Activated naive CD8-positive, alpha-beta T cell treated with anti-CD3 and anti-CD28 coated beads, Interleukin-2, amount 10 ng/mL, durations not matched to agents 7 days and 5 days (primary cell): ENCODE measurements at places on chromosomes 16 and 17.

GRCh38 chr16:57504001-57504400 lies 17.7 kb upstream of the DOK4 start:
- no peaks in the 10 kb centered on the region for H3K27me3 ChIP-seq
- no peak overlapping the region for H3K4me3 ChIP-seq
- H3K4me1 ChIP-seq = peaks cover 22% of the 10 kb centered on the region
- DNase-seq = no peak
- H3K27ac ChIP-seq = no peak overlapping the region
- no peaks in the 10 kb centered on the region for H3K36me3 ChIP-seq

- no peak for DNase-seq
- H3K27ac ChIP-seq = no peak overlapping the region
- H3K36me3 ChIP-seq = no peaks in the 10 kb centered on the region
- H3K4me3 ChIP-seq = no peak overlapping the region
Observed at GRCh38 chr16:78982096-78982744, 618.3 kb downstream of the MAF start.

- H3K4me3 ChIP-seq = no peak overlapping the region
- no peak overlapping the region for H3K27ac ChIP-seq
- no peak for DNase-seq
- no peaks in the 10 kb centered on the region for H3K36me3 ChIP-seq
- peaks cover 21% of the 10 kb centered on the region for H3K27me3 ChIP-seq
- peaks cover 2% of the 10 kb centered on the region for H3K4me1 ChIP-seq
Observed at GRCh38 chr16:83794860-83795554, 12.8 kb upstream of the HSBP1 start.

- peaks cover 14% of the 10 kb centered on the region for H3K36me3 ChIP-seq
- peaks cover 30% of the 10 kb centered on the region for H3K4me1 ChIP-seq
- H3K4me3 ChIP-seq = peak overlapping the region; percentile 78
- H3K27me3 ChIP-seq = peaks cover 1% of the 10 kb centered on the region
- peak overlapping the region; percentile 51 for H3K27ac ChIP-seq
Observed at GRCh38 chr17:14308965-14309879, 8.3 kb downstream of the HS3ST3B1 start.

DNA sequence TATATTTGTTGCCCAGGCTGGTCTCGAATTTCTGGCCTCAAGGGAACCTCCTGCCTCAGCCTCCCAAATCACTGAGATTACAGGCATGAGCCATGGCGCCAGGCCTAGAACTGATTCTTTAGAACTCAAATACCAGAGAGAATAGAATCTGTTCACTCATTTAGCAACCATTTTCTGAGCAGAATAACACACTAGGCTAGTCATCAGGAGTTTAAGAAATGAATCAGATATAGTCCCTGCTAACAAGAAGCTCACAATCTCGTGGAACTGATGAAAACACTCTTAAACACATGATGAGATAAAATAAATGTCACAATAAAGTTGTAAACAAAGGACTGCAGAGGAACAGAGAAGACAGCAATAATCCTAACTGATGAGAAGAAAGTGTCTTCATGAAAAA lies 55.8 kb upstream of the ADCY9 start:
- peaks cover 5% of the 10 kb centered on the region for H3K27me3 ChIP-seq
- H3K4me1 ChIP-seq = no peaks in the 10 kb centered on the region
- H3K4me3 ChIP-seq = no peak overlapping the region
- DNase-seq = no peak

DNA sequence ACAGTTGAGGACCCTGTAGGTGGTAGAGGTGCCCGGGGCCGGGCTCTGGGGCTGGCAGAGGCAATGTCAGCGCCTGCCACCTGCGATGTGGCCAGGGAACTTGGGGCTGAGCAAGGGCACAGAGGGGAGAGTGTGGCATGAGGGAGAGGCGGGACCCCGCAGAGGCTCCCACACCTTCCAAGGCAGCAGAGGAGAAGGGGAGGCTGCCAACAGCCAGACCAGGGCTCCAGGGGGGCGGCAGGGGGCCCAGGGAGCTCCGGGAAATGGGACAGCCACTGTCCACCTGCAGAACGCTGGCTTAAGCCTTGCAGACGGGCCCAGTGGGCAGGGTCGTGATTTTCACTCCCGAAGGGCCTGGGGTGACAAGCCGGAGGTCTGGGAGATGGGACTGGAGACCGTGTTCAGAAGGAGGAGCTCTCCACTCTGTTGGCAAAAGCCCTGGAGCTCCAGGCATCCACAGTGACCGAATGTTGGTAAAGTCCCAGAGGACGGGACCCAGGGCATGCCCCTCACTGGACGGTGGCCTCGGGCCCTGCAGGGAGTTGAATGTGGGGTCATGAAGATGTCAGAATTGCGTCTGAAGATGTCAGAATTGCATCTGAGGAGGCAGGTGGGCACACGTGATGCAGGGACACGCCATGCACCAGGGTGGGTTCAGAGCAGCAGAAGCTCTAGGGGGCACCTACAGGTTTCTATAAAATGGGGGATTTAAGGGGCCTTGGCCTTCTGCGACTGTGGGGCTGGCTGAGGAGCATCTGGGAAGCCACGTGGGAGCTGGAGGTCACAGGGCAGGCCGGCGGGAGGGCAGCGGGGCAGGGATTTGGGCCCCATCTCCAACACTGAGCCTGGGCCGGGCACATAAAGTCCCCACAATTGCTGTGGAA lies 18.6 kb downstream of the CD7 start:
- H3K27me3 ChIP-seq = no peaks in the 10 kb centered on the region
- H3K4me1 ChIP-seq = peaks cover 71% of the 10 kb centered on the region
- H3K27ac ChIP-seq = peak overlapping the region; percentile 100
- H3K4me3 ChIP-seq = peak overlapping the region; percentile 89

DNA sequence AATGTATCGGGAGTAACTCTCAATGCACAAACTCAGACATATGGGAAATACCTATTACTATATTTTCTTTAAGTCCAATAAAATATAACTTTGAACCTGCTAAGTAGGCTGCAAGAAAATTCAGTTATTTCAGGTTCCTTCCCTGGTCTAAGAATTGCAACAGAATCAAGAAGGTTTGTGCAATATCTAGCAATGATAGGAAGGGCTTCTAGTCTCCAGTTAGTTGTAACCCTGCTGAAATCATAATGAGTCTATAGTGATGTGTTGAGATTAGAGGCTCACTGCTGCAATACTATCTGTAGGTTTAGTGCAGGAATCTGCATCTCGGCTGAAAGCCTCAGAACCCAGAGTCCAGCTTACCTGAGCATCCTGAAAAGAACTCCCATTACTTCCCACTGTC lies 110.5 kb downstream of the PMP22 start:
- H3K27ac ChIP-seq = no peak overlapping the region
- no peak overlapping the region for H3K4me3 ChIP-seq
- H3K4me1 ChIP-seq = no peaks in the 10 kb centered on the region
- no peak for DNase-seq

DNA sequence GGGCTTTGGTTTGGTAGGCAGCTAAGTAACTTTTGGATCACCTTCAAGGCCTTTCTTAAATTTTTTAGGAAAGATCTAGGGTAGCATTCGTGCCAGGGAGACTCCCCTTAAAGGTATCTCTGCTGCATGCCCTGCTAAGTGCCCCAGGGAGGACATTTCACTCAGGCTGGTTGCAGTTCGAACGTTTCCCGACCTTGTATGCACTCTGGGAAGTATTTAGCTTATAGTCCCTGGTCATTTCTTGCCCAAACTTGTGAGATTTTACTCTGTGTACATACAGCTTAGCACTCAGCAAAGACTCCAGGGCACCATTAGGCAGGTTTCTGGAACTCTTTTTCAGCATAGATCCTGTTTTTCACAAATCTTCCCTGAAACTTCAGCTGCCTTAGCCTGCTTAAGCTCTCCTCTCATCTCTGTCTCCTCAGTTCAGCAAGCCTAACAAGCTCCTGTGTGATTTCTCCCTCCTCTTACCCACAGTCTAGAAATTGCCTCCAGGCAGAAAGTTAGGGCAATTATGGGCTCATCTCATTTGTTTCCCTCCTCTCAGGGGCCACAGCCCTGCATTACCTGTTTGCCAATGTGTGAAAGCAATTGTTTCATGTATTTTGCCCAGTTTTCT lies 84.6 kb downstream of the MRTFB start:
- no peak overlapping the region for H3K4me3 ChIP-seq
- no peaks in the 10 kb centered on the region for H3K36me3 ChIP-seq
- no peak for DNase-seq
- H3K27ac ChIP-seq = no peak overlapping the region
- no peaks in the 10 kb centered on the region for H3K4me1 ChIP-seq

- no peak within 1 kb of the TSS for H3K4me3 ChIP-seq
- H3K36me3 ChIP-seq = peaks cover 7% of the 10 kb centered on the region
- no peak for DNase-seq
- no peaks in the 10 kb centered on the region for H3K4me1 ChIP-seq
- no peak within 1 kb of the TSS for H3K27ac ChIP-seq
Observed at GRCh38 chr17:41140360-41141131, at the start of gene KRTAP4-6. Gene KRTAP4-6 (minus strand): TSS chr17:41140544. CDS start chr17:41140487, 57 bp downstream.

GRCh38 chr17:945672-946071 lies 33.9 kb downstream of the NXN start:
- no peak overlapping the region for H3K27ac ChIP-seq
- H3K4me3 ChIP-seq = no peak overlapping the region
- no peak for DNase-seq
- no peaks in the 10 kb centered on the region for H3K36me3 ChIP-seq
- peaks cover 7% of the 10 kb centered on the region for H3K27me3 ChIP-seq

DNA sequence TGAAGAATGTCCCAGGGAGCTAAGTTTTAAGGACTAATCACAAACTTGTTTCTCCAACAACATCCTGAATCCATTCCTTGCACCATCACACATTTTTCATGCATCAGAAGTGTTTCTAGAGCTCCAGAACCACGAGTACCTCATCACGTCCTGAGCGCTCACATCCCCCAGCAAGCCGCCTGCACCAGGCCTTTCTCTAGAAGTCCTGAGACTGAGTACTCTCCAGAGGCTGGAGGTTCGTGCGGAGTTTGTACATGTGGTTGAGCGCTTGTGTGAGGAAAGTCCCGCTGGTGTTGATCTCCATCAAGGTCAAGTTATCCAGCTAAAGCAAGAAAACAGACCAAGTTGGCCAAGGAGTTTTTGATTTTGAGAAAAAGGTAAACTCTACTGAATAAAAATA lies 10.7 kb downstream of the GINS2 start:
- H3K27me3 ChIP-seq = no peaks in the 10 kb centered on the region
- DNase-seq = no peak
- no peak overlapping the region for H3K27ac ChIP-seq
- H3K4me3 ChIP-seq = no peak overlapping the region
- H3K4me1 ChIP-seq = peaks cover 15% of the 10 kb centered on the region
- peaks cover 23% of the 10 kb centered on the region for H3K36me3 ChIP-seq

DNA sequence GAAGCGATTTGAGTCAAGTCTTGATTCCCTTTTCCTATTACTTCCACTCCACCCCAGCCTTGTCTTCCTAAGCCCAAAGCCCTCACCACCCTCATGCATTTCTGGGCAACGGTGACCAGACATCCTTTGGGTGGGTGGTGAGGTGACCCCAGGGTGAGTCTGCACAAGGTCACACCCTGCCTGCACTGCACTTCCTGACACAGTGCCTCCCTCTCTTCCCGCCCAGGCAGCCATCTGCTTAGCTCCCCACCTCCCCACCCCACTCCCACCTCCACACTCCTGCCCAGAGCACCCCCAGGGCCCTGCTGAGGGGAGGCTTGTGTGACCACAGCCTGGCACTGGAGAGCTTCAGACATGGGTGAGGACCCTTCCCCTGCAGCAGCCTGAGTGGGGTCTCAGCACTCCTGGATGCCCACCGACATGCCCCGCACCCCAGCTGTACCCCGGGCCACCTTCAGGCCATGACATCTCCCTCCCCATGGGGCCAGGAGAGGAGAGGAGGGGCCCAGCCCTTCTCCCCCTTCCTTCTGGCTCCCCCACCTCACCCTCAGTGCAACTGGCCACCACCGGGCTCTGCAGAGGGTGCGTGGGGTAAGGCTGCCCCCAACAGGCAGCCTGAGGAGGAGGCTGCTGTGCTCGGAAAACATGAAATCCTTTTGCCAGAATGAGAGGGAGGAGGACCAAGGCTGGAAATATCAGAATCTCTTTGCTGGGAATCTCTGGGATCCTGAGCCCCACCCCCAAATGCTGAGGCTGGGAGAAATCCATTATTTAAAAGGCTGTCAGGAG lies 68.6 kb downstream of the CCT6B start:
- H3K27me3 ChIP-seq = peaks cover 16% of the 10 kb centered on the region
- no peak for DNase-seq
- H3K4me1 ChIP-seq = no peaks in the 10 kb centered on the region

DNA sequence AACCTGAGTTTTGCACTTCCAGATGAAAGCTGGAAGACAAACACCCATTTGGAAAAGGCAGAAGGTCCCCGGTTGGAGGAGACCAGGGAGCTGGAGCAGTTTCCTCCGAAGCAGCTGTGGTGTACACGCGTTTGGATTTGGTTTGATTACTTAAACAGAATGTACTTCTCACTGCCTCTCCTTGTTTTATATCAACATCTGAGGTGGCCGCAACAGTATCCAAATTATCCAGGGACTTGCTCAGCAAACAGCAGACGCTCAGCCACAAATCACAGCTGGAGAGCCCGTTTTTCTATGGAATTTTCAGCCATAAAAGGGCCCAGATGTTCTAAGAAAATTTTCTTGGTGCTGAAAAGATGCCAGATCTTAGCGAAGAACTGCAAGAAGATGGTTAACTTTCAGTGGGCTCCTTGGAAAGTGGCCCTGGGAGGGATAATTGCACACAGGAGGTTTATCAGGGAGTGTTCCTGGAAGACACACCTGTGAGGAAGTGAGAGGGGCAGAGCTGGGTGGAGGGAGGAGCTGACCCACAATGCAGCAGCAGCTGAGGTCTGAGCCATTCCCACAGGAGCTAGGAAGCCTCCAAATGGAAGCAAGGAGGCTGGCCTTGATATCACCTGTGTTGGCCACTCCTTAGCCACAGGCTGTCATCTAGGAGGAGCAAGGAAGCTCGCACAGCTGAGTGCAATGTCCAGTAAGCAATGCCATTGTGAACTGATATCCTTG lies 28.9 kb upstream of the CDH5 start:
- H3K4me1 ChIP-seq = no peaks in the 10 kb centered on the region
- no peak overlapping the region for H3K27ac ChIP-seq
- no peak for DNase-seq
- H3K27me3 ChIP-seq = peaks cover 14% of the 10 kb centered on the region
- no peak overlapping the region for H3K4me3 ChIP-seq
- H3K36me3 ChIP-seq = no peaks in the 10 kb centered on the region

DNA sequence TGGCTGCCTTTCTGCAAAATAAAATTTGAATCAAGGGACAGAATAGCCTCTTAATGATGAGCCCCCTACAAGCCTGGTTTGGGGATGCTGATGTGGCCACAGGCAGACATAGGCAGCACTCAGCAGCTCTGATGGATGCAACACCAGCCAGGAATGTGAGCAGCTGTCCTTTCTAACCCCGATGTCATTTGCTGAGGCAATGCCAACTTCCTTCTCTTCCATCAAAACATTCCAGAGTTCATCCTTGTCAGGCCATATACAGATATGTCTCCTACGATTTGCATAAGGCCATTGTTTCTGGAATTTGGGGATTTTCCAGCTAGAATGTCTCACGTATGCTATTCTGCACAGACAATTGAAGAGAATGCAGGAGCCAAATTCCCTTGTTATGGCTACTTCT lies 52.1 kb upstream of the MYOCD start:
- DNase-seq = no peak
- no peak overlapping the region for H3K4me3 ChIP-seq
- peaks cover 1% of the 10 kb centered on the region for H3K36me3 ChIP-seq
- H3K4me1 ChIP-seq = no peaks in the 10 kb centered on the region
- H3K27ac ChIP-seq = no peak overlapping the region
- H3K27me3 ChIP-seq = no peaks in the 10 kb centered on the region

- no peak for DNase-seq
- H3K36me3 ChIP-seq = no peaks in the 10 kb centered on the region
- no peaks in the 10 kb centered on the region for H3K27me3 ChIP-seq
- no peak overlapping the region for H3K27ac ChIP-seq
Observed at GRCh38 chr16:59193637-59194036, 459.5 kb upstream of the GOT2 start.
